Amygdala (tissue), 56 donors: ENCODE measurements at places on chromosomes 5 and 9.

DNA sequence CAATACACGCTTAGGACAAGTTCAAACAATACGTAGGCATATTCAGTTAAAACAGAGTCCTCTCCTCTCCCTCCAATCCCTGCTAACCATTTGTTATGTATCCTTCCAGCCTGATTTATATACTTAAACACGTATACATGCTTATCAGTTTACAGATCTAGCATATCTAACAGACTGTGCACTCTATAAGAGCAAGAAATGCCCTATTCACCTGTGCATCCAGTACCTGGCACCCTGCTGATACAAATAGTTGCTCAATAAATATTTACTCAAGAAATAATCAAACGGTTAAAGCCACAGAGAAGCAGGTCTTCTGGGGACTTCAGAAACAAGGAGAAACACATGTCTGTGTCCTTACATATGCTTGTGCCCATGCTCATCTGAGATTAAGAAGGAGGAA lies 55.9 kb downstream of the MLLT3 start:
- DNase-seq: no peak

- DNase-seq: peak; percentile 6
Measured at GRCh38 chr9:70111042-70111602, 67.5 kb downstream of the MAMDC2 start.

GRCh38 chr5:173962436-173962972 lies 26.5 kb upstream of the C5orf47 start:
- no peak for DNase-seq

GRCh38 chr5:149617760-149618306 lies 36.5 kb downstream of the ARHGEF37 start:
- no peak for DNase-seq

DNA sequence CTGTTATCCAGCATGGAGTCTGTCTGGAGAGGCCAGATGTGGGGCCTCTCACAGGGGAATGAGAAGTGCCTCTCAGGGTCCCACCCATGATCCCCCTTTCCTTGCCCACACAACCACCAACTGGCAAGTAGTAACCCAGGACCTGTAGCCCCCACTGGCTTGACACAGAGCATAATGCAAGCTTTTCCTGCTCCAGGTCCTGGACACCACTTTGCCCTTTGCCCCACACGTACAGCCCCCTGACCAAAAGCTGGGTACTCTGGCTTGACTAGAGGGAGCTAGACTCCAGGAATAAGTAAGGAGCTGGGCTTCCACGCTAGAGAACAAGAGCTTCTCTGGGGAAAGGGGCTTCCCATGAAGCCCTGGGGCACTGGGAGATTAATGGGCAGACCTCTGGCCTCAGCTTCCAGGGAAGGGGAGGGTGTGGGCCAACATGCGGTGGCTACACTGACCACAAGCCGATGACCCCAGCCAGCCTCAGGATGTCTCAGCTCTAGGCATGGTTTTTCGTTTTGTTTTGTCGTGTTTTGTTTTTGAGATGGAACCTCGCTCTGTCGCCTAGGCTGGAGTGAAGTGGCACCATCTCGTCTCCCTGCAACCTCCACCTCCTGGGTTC lies 109.5 kb downstream of the C9orf50 start:
- DNase-seq: no peak

- DNase-seq: no peak
Measured at GRCh38 chr5:14723701-14724132, 59.2 kb downstream of the OTULIN start.

DNA sequence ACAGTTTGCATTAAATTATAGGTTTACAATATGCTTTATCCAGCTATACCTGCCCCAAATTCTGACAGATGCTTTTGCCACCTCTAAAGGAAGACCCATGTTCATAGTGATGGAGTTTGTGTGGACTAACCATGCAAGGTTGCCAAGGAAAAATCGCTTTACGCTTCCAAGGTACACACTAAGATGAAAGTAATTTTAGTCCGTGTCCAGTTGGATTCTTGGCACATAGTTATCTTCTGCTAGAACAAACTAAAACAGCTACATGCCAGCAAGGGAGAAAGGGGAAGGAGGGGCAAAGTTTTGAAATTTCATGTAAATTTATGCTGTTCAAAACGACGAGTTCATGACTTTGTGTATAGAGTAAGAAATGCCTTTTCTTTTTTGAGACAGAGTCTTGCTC lies 41.0 kb downstream of the FXN start:
- no peak for DNase-seq

- no peak for DNase-seq
Measured at GRCh38 chr5:106241409-106241808, 1429.3 kb downstream of the EFNA5 start.

- DNase-seq: no peak
Measured at GRCh38 chr5:137607771-137608170, 108.6 kb upstream of the SPOCK1 start.

DNA sequence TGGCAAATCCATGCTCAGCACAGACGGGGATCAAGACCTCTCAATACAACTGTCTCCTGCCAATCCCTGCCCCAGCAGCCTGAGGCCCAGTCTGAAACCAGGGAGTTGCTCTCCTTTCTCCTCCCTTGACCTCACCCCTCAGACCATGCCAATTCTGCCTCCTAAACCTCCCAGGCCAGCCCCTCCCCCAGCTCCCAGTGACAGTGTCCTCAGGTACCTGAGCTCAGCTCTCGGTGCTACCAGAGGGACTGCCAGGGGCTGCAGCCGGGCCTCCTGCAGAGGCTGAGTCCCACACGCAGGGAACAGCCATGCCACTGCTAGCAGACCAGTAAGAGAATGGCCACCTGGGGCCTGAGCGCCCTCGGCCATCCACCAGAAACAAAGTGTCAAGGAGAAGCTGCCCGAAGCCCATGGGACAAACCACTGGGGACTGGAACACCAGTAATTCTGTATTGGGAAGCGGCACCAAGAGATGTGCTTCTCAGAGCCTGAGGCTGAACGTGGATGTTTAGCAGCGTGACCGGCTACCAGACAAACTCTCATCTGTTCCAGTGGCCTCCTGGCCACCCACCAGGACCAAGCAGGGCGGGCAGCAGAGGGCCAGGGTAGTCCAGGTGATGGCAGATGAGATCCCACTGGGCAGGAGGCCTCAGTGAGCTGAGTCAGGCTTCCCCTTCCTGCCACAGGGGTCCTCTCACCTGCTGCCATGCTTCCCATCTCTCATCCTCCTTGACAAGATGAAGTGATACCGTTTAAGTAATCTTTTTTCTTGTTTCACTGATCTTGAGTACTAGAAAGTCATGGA lies 557 bp upstream of the IL3 start:
- no peak for DNase-seq

GRCh38 chr5:97229688-97230285 lies 46.7 kb upstream of the RIOK2 start:
- no peak for DNase-seq

DNA sequence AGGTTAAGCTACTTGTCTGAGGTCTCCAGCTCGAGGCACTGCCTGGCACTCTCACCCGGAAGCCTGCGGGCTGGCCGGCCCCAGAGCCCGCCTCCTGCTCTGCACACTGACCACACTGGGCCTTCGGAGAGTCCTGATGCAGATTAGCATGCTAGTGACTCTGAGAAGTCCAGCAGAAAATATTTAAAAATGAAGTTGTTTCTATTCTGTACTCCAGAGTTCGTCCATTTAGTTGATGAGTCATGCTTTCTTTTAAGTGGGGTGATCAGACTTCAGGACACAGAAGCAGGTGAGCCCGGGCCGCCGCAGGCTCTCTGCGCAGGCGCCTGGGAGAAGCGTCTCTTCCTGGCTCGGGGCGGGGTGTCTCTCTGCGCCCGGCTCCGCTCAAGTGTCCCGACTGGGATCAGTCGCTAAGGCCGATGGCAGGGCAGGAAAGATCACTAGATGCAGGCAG lies 32.5 kb downstream of the FAM240B start:
- no peak for DNase-seq

DNA sequence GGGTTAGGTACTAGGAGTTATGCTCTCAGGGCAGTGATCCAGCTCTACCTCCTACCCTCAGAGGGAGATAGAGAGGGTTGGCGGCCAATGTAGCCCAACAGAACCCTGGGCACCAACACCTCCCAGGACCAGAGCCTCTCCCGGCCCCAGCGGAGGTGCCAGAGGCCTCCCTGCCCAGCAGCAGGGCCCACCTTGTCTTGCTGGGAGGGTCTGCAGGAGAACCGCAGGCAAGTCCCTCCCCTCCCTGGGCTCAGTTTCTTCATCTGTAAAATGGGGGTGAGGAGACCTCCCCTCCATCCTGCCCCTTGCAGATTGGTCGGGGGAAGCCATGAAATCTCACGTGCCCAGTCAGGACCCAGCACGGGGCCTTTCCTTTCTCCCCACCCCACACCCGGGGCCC lies 34.4 kb downstream of the HK3 start:
- no peak for DNase-seq

DNA sequence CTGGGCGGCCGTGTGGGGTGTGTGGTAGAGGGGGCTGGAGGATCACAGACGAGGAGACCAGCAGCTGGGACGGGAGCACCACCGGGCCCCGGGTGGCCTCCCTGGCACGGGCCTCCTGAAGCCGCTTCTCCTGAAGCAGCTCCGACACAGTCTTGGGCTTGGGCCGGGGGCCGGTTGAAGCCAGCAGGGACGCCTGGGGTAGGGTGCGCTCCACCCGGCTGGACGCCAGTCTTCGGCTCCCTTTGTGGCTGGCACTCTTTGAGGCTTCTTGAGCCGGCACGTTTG lies 5.5 kb upstream of the CARD9 start:
- no peak for DNase-seq

DNA sequence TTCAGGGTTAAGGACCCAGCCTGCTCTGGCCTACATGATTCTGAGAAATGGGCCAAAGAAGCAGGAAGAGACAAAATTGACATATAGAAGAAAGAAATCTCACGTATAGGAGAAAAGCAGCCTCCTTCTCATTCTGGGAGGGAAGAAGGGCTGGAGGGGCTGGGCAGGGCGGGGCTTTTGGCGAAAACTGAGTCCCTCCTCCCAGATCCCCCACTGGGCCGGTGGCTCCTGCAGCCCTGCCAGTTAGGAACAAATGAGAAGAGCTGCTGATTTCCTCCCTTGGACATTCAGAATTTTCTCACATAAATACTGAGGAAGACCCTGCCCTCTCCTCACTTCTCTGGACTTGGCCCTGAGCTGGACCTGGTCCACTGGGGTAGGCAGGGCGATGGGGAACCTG lies at the start of gene WNT8A:
Gene WNT8A, plus strand, starts transcription at position 332 of the 400 bp plus-strand sequence. CDS start 95 bp downstream, outside the sequence.
- no peak for DNase-seq

DNA sequence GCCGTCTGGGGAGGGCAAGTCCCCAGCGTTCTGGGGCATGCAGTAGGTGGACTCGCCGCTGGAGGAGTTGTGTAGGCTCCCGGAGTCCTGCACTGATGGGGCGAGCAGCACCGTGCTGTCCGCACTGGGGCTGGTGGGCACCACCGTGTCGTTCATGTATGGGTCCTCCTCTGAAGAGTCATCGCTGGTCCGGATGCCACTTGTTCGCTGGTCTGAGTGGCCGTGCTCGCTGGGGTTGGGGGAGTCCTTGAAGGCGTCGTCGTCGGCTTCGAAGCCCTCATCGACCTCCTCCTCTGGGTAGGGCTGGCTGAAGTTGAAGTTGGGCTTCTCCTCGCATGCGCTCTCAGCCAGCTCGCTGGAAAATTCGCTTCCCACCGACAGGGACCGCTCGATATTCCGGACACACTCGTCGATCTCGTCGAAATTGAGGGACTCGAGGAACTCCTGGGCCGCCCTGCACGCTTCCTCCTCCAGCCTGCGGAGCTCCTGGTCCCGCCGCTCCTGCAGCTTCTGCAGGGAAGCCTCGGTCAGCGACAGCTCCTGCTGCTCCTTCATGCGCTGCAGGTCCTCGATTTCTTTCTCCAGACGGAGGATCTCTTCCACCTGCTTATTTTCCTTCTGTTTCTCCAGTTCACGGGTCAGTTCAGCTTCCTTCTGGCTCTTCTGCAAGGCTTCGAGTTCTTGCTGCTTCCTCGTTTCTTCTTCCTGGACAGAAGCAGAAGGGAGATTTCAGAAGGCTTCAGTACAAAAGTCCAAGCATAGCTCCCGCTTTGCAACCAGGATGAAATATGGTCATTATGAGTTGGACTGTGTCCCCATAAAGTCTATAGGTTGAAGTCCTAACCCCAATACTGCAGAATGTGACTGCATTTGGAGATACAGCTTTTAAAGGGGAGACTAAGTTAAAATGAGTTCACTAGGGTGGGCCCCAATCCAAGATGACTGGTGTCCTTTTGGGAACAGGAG lies 84.6 kb upstream of the RETREG1 start:
- no peak for DNase-seq

GRCh38 chr5:179406031-179406961 lies 61.0 kb upstream of the ADAMTS2 start:
- no peak for DNase-seq

DNA sequence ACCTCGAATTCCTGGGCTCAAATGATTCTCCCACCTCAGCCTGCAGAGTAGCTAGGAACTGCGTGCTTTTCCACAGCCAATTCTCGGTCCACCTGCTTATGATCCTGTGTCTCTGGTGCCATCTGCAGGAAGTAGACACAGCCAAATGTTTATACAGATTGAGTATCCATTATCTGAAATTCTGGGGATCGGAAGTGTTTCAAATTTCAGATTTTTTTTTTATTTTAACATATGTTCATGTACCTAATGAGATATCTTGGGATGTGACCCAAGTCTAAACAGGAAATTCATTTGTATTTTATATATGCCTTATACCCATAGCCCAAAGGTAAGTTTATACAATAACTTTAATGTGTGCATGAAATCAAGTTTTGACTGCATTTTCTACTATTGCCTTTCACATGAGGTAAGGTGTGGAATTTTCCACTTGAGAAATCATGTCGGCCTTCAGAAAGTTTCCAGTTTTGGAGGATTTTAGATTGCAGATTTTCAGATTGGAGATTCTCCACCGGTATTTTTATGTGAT lies 89.5 kb downstream of the ESM1 start:
- DNase-seq: no peak
